ENCODE measurements at places on chromosomes 1 and 21.
A peak's percentile ranks its signal among the peaks of the same experiment; 100 is the strongest.

GRCh38 chr21:43208561-43209332, 39.9 kb downstream of the CRYAA start:
- DNase-seq = no peak

- DNase-seq = no peak
Observed at GRCh38 chr1:245085508-245086095, 69.2 kb upstream of the KIF26B start.

GRCh38 chr1:110746644-110747259, 72.0 kb upstream of the KCNA3 start:
- DNase-seq = peak; percentile 59

GRCh38 chr1:226714148-226714547, 24.9 kb downstream of the ITPKB start:
- DNase-seq = no peak

DNA sequence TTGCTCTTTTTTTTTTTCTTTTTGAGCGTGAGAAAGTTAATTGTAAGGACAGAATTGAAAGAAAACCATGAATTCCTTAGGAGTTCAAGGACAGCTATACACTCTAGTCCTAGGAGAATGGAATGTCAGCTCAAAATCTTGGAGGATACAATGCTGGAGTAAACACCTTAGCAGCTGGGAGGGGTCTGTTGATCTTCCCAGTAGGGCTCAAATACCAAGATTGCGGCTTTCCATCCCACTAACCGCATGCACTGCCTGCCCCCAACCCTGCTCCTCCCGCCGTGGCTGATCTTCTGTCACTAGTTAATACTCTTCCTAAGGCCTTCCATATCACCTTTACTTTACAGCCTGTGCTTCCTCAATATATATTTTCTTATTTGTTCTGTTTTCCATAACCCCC, 2.6 kb upstream of the PDC start:
- no peak for DNase-seq

DNA sequence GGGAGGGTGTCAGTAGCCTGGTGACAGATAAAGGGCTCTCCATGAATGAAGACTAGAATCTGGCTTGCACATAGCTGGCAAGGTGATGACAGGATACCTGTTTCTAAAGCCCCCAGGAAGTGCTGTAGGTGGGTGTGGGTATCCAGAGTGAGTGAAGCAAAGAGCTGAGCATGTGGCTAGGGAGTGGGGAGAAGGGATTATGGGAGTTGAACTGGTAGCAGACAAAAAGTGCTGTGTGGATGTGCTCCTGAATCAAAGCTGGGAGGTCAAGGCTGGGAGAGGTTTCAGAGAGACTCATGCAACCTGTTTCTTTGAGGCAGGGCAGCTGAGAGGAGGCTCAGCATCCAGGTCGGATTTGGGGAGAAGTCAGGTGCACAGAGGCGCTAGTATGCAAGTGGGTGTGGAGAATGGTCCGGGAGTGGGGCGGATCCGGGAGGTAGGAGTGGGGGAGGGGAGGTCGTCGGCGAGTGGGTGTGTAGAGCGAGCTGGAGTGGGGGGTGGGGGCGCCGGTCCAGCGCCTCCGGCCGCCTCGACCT, 600 bp downstream of the ASTN1 start:
- DNase-seq = no peak

DNA sequence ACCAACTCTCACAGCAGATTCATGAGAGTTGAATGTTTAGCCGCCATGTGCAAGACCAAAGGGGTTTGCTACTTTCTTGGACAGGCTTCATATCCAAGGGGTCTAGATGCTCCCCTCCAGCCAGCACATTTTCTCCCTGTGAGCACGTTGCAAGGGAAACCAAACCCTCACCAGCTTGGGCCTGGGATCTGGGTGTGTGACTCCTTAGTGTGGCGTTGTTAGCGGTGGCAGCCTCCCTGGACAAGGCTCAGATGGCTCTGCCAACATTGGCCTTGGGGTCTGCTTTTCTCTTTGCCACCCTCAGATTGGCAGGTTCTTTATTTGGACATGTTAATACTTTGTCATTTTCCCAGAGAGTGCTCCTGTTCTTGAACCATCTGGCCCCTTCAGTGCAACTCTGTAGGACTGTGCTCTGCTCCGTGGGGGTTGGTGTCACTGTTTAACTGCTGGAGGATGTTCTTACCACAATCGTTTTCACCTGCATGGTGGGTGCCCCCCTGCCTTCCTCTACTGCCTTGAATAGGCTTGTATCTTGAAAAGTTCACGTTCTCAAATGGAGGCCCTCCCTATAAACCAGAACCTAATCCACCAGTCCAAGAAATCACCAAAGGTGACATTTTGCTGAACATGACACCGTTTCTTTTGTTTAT, 13.4 kb downstream of the ABCG1 start:
- no peak for DNase-seq

- no peak for DNase-seq
Observed at GRCh38 chr1:162966613-162967012, 102.5 kb upstream of the RGS4 start.

DNA sequence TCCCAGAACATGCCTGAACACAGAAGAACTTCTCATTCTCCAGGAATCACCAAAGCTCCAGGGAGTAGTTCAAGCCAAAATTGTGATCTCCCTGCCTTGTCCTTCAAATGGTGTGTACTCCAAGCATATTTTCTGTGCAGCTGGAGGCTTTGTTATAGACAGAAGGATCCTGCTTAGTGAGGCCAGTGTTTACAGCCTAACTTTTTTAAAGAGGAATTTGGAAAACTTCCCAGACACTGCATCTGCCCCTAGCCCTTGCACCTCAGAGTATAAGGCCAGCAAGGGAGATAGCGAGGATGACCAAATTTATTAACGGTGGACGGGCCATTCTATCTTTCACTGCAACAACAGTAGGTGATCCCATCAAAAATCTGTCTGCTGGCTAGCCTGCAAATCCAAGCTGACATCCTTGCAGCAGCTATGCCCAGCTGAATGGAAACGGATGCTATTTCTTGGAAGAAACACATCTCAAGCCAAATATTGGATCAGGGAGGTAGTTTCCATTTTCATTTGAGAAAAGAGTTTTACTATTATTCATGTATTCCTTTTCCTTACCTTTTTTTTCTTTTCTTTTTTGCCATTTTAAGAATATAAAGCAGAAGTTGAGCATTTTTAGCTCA, 249.8 kb downstream of the USH2A start:
- DNase-seq = no peak

GRCh38 chr21:45338311-45339017, 50.8 kb upstream of the POFUT2 start:
- DNase-seq = no peak

- DNase-seq = no peak
Observed at GRCh38 chr1:240739139-240739538, 127.2 kb upstream of the GREM2 start.

DNA sequence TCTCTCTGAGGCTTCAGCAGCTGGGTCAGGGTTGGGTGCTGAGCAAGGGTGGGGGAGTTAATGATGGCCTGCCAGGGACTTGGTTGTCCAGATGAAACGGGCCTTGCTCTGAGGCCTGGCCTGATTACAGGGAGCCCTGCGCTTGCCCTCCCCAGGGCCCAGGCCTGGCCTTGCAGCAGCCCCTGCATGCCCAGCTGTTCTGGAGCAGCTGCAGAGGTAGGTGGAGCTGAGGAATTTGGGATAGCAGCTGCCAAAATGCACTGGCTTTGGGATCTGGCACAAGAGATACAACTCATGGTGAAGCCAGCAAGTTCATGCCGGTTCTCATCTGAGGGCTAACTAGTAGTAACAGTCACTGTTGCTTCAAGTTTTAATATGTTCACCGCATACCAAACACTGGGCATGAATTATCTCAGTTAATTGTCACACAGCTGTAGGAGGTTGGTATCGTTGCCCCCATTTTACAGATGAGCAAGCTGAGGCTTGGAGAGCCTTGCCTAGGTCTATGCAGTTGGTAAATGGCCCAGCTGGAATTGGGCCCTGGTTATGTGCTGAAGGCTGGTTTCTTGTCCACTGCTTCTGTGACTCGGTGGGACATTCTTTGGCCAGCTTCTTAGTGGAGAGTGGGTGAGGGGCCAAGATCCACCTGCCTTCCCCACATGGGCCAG, 7.3 kb upstream of the SERINC2 start:
- no peak for DNase-seq

- DNase-seq = no peak
Observed at GRCh38 chr1:14955402-14955801, 198.1 kb upstream of the TMEM51 start.

DNA sequence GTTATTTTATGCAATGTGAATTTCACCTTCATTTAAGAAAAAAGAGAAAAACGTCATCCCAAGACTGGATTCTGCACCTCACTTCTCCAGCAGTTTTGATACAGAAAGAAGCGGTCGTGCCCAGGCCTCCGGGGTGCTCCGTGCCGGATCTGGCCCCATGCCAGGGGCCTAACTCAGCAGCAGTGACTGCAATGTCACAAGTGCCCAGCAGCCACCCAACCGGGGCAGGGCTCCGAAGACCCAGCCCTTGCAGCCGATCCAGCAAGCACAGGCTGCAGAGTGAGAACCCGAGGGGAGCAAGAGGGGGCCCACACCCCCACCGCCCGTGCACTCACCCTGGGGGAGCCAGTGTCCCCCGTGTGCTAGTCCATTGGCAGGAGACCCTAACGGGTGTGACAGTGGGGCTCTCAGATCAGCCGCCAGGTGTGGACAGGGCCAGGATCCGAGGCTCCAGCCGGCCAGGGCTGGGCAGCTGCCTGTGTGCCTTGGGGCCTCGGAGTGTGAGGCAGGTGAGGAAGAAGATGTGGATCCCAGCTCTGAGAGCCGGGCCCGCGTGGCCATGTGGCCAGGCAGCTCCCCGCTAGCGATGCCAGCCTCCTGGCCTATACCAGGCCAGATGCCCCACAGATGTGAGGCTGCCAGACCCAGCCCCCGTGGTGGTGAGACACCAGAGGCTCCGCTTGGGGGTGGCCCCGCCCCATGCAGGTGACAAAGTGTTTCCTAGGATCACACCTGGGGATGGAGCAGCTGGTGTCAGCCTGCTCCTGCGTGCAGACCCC, 60.6 kb downstream of the MEGF6 start:
- DNase-seq = no peak

DNA sequence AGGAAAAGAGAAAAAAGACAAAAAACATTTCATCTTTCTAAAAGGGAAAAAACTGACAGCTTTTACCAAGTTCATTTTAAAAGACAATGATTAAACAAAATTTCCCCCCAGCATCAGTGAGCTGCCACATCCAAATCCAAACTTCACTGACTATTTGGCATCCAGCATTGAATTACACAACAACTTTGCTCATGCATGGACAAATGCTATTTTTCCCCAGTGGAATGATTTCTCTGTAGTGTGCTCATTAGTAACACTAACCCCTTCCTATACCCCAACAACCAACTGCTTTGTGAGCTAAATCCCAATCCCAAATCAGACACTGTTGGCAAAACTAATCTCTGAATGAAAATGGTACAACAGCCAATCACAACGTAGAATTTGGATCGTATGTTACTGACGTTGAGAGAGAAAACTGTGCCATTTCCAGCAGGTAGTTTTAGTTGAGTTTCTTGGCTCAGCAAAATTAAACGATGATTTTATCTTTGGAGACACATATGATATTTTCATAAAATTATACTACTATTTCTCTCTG, 37.9 kb downstream of the PIK3R3 start:
- DNase-seq = no peak

- DNase-seq = no peak
Observed at GRCh38 chr1:162381383-162381782, at the start of gene C1orf226. C1orf226 (plus strand) TSS chr1:162381728; CDS start chr1:162381902, 174 bp downstream.

- DNase-seq = no peak
Observed at GRCh38 chr1:117894078-117894477, 35.3 kb downstream of the GDAP2 start.

GRCh38 chr1:55854911-55855310, 639.7 kb upstream of the USP24 start:
- DNase-seq = no peak

DNA sequence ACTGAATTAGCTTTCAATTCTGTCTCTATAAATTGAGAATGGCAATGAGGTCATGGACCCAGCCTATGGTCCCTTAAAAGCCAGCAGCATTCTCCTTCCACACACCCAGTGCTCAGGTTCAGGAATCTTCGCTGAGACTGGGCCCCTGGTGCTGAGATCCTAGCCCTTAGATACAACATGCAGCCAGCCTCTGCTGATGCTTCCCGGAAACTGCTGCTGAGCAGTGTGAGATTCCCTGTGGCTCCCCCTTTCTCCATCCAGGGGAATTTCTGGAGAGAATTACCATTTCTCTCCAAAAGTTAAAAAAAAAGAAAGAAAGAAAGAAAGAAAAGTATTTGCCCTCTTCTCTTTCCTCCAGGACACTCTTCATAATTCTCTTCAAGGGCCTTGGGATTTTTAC, 31.7 kb upstream of the RALGPS2 start:
- no peak for DNase-seq

GRCh38 chr1:43348809-43349593, 9.8 kb upstream of the CDC20 start:
- peak; percentile 87 for DNase-seq

DNA sequence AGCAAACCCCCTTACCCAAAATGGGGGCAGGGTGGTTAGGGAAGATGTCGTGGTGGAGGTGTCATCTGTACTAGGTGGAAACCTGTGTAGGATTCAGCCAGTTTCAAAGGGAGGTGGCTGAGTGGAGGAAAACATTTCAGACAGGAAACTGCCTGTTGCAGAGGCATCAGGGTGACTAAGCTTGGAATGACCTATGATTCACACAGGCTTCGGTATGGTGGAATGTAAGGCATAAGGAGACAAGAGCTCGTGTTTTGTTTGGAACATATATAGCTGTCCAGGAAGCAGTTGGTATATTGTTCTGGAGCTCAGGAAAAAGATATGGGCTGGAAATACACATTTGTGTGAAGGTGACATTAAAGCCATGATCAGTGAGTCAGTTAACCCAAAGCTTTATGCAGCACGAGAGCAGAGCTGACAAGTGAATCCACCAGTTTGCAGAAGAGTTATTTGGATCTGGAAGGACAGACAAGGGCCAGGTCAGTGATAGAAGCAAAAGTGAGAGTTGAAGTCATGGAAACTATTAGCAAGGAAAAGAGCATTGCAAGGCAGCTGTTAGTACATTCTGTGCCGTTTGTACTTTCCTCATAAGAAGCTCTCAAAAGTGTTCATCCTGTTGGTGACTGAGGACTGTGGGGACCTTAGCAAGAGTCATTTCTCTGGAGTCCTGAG, 12.2 kb downstream of the UTP25 start:
- no peak for DNase-seq

DNA sequence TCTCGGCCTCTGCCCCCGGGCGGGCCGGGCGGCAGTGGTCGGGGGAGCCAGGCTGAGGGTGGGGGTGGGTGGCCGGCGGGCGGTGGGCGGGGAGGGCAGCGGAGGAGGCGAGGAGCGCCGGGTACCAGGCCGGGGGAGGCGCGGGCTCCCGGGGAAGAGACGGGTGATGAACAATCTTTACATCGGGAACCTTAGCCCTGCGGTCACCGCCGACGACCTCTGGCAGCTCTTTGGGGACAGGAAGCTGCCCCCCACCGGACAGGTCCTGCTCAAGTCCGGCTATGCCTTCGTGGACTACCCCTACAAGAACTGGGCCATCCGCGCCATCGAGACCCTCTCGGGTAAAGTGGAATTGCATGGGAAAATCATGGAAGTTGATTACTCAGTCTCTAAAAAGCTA, 112.5 kb downstream of the NBPF12 start:
- DNase-seq = no peak

GRCh38 chr1:41615981-41616380, 131.5 kb upstream of the EDN2 start:
- DNase-seq = no peak
